A549 treated with dexamethasone at 1 μM for 4 hours (cell line): ENCODE measurements at places on chromosomes 2 and 18. TPM values are rescaled to one million over a fixed set of nuclear protein-coding genes. Genes with fewer than 3 reads are reported as not detected.

Gene LYG1
- 0.74 to 1.7 TPM (median 1.2 TPM) in 5 replicates for total RNA-seq

Gene BABAM2
- 48.0 to 54.8 TPM (median 52.7 TPM) in 5 replicates for total RNA-seq

Gene C2orf81
- total RNA-seq = 3.3 to 3.7 TPM (median 3.6 TPM) in 5 replicates

Gene TIGD1
- total RNA-seq = 4.1 to 4.9 TPM (median 4.5 TPM) in 5 replicates

Gene DHX57
- 19.5 to 22.2 TPM (median 20.9 TPM) in 5 replicates for total RNA-seq

Gene FASTKD2
- total RNA-seq = 29.4 to 35.0 TPM (median 33.2 TPM) in 5 replicates

Gene SLC8A1
- total RNA-seq = 0.17 to 0.40 TPM (median 0.31 TPM) in 5 replicates

Gene LYPD6
- 0.02 to 0.22 TPM (median 0.05 TPM) in 5 replicates for total RNA-seq

Gene ESPNL
- total RNA-seq = 0.13 to 0.22 TPM (median 0.16 TPM) in 4 of 5 replicates, not detected in the other

Gene LMAN2L
- total RNA-seq = 18.8 to 20.4 TPM (median 19.6 TPM) in 5 replicates

Gene LBH
- total RNA-seq = 109 to 189 TPM (median 158 TPM) in 5 replicates

Gene GKN1
- total RNA-seq = 0.24 to 0.56 TPM (median 0.41 TPM) in 5 replicates
